ENCODE measurements at places on chromosomes 3 and 15. TPM values are rescaled to one million over a fixed set of nuclear protein-coding genes. Genes with fewer than 3 reads are reported as not detected.

CPLX3 gene
- total RNA-seq = not detected

DNA sequence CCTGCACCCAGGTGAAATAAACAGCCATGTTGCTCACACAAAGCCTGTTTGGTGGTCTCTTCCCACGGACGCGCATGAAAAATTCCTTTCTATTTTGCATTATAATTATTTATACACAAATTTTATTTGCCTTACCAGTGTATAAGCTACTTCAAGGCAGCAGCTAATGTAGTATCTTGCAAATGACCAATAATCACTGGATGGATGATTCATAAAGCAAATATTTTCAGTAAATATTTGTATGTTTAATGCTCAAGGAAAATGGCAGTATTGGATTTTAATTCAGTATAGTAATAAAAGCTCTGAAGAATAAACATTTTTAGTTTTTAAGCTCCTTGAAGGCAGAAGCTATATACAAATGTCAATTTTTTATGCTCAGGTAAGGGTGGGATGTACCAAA, 158.7 kb upstream of the NANOGP8 start:
- DNase-seq = no peak
- no peaks in the 10 kb centered on the region for H3K27me3 ChIP-seq
- H3K4me1 ChIP-seq = no peaks in the 10 kb centered on the region
- H3K4me3 ChIP-seq = no peak overlapping the region
- no peaks in the 10 kb centered on the region for H3K36me3 ChIP-seq
- H3K27ac ChIP-seq = no peak overlapping the region

DNA sequence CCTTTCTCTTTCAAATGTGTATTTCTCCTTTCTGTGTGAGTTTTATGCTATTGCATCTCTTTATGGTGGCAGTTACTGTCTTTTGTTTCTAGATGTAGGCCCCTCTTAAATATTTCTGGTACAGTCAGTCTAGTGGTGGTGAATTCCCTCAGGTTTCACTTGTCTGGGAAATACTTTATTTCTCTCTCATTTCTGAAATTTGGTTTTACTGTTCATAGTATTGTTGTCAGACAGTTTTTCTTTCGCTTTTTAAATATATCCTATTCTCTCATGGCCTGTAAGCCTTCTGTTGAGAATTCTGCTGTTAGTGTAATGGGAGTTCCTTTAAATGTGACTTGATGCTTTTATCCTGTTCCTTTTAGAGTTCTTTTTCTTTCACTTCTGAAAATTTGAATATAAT, 874.0 kb downstream of the PLOD2 start:
- H3K27ac ChIP-seq = no peak overlapping the region
- no peaks in the 10 kb centered on the region for H3K27me3 ChIP-seq
- no peak overlapping the region for H3K4me3 ChIP-seq
- no peak for DNase-seq

DNA sequence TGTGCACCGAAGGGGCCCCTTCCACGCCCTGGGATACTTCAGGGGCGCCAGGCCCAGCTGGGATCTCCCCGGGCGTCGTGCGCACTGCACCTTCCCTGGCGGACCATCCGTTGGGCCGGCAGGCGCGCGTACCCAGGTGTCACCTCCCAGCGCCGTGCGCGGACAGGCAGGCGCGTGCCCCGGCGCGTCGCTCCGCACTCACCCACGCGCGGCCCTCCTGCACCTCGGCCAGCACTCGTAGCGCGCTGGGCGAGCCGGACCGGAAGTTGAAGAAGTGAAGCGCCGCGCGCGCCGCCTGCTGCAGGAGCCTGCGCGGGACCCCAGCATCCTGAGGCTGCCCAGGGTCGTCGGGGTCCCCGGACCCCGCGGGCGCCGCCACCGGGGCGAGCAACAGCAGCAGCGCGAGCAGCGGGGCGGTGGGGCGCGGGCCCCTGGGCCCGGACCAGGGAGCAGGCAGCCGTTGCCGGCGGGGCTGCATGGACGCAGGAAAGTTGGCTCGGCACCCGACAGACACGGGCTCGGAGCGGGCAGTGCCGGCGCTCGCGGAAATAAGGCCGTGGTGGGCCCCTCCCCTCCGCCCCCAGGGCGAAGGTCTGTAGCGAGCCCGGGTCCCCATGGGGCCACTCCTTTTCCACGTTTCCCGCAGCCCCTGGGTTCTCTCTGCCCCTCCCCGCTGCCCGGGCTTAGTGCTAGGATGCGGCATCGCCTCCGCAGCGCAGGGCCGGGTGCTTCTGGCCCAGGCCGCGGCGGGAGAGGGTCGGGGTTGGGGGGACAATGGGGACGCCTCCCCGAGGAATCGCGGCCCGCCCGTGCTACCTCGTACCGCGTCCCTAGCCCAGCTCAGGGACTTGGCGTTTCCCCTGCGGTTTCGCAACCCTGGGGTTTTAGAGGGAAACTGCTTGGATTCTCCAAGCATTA, at the start of gene RARRES1:
Gene RARRES1 (minus strand): TSS at position 520 of the 918 bp plus-strand sequence. CDS start 42 bp downstream, at position 478.
- no peaks in the 10 kb centered on the region for H3K4me1 ChIP-seq
- no peak within 1 kb of the TSS for H3K27ac ChIP-seq
- H3K36me3 ChIP-seq = no peaks in the 10 kb centered on the region
- peak; percentile 90 for DNase-seq
- H3K4me3 ChIP-seq = peak within 1 kb of the TSS; percentile 76

DNA sequence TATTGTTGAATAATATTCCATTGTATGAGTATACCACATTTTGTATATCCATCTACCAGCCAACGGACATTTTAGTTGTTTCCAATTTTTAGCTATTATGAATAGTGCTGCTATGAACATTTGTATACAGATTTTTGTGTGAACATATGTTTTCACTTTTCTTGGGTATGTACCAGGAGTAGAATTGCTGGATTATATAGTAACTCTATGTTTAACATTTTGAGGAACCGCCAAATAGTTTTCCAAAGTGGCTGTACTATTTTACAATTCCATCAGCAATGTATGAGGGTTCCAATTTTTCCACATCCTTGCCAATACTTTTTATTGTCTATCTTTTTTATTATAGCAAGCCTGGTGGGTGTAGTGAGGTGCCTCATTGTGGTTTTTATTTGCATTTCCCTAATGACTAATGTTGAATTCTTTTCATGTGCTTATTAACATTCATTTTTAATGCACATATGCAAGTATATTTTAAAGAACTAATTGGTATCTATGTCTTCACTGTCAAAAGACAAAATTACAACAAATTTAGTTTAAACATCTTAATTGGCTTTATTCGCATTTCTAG, 77.5 kb upstream of the PIAS1 start:
- no peaks in the 10 kb centered on the region for H3K36me3 ChIP-seq
- no peak for DNase-seq
- no peaks in the 10 kb centered on the region for H3K4me1 ChIP-seq
- no peak overlapping the region for H3K4me3 ChIP-seq
- H3K27ac ChIP-seq = no peak overlapping the region

DNA sequence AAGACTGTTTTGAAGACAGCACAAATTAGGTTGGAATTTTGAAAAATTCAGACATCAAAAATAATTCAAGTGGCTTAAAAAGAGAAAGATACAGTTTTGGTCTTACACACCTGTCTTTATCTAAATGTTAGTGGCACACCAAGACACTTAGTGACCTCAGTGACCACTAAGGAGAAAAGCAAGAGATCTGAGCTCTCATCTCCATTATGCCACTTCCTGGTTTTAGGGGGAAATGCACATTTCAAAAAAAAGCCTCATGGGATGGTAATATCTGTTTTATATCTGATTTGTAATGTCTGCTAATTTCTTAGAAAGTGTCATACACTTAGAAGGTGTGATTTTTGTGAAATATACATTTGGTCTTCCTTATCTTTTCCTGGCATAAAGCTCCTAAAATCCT, 16.4 kb downstream of the IL12A start:
- H3K27me3 ChIP-seq = no peaks in the 10 kb centered on the region
- DNase-seq = no peak

Measured in aorta (tissue), 5 donors.